Heart right ventricle (tissue), 16 donors: ENCODE measurements at places on chromosomes 7 and 10. TPM values are rescaled to one million over a fixed set of nuclear protein-coding genes. Genes with fewer than 3 reads are reported as not detected.

- DNase-seq = peak; percentile 19
Measured at GRCh38 chr7:6419310-6419773, 28.4 kb downstream of the DAGLB start.

- peak; percentile 44 for DNase-seq
Measured at GRCh38 chr7:7099584-7100014, 82.7 kb upstream of the C1GALT1 start.

The PRKCQ gene
- 0.39 TPM for total RNA-seq

DNA sequence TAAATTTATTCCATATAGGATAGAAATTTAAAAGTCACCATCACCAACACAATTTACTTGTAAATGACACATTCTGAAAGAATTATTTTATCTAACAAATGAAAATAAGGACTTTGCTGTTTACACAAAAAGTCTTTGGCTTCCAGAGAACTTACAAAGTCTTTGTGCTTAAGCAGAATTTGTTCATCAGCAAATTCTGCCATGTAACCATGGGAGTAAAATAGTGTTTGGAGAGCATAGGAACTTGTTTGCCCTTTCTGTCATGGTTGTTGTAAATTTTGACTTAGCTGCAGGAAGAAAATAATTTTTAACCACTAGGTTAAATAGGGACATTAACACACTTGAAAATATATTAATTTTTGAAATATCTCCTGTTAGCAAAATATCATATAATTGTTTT lies 15.2 kb downstream of the FGL2 start:
- DNase-seq = no peak

The GPR37 gene
- 0.09 TPM for total RNA-seq

The TRPV5 gene
- not detected for total RNA-seq

DNA sequence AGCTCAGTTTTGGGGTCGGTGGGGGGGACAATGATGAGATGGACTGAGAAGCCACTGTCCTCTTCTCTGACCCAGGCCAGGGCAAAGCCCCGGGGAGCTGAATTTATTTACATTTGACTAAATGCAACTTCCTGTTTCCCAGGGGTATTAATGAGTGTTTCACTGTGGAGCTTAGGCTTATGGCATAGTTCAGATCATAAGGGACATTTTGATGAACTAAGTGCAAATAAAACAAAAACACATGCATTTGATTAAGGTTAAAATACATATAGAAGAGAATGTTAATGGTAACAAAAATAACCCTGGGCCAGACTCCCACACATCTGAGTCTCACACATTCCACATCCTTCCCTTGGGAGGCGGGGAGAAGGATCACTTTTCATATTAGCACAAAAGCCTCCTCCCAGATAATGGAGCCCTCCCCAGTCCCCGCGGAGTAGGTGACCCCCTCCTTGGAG lies 320.6 kb downstream of the FRMD4A start:
- no peak for DNase-seq

The LIPJ gene
- 0.53 TPM for total RNA-seq
